Smooth muscle cell of bladder (primary cell): ENCODE measurements at places on chromosomes 2 and 18. TPM values are rescaled to one million over a fixed set of nuclear protein-coding genes. Genes with fewer than 3 reads are reported as not detected.

ERBB4 gene
- total RNA-seq, result under 0.01 TPM in 1 of 2 replicates, not detected in the other

ANKRD30B gene
- under 0.01 and 0.09 TPM in 2 replicates for total RNA-seq

SERPINB5 gene
- 0.09 and 0.14 TPM in 2 replicates for total RNA-seq

SLC1A4 gene
- total RNA-seq, result 13.3 and 19.2 TPM in 2 replicates

FAHD2B gene
- 7.0 and 7.5 TPM in 2 replicates for total RNA-seq

CHN1 gene
- 10.3 and 12.8 TPM in 2 replicates for total RNA-seq

ANKRD62 gene
- not detected in 2 replicates for total RNA-seq
